Sciatic nerve (tissue), 2 donors: ENCODE measurements at places on chromosomes 12 and 14.

DNA sequence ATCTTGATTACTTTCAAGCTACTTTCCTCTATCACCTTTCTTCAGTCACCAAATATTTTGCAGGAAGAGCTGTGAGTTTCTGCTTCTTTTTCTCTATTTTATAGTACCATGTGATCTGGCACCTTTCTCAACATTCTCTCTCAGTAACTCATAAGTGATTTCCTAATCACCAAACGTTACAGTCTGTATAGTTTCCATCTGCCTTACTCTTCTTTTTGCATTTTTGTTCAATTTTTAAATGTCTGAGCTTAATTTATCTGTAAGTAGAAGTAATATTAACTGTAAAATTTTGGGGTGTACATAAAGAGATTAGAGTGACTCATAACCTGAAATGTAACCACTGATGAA, 422.1 kb upstream of the SYT1 start:
- no peak for DNase-seq

- peak; percentile 94 for DNase-seq
Observed at GRCh38 chr12:57893431-57894353, 47.2 kb upstream of the CTDSP2 start.

DNA sequence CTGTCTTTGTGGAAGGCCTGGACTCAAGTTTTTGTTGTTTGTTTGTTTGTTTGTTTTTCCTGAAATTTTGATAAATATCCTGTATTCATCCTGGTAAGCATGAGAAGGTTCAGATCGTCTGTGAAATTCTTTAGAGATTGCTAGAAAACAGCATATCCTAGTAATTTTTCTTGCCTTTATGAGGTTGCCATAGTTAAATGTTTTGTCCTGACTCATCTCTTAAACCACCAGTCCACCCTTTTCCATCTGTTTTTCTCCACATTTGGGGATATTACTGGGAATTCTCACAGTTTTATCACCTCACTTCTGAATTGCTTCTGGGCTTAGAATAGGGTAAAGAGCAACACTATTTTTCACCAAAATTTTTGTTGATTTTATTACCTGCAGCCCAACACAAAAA, 248.3 kb downstream of the FBXL14 start:
- DNase-seq = no peak

DNA sequence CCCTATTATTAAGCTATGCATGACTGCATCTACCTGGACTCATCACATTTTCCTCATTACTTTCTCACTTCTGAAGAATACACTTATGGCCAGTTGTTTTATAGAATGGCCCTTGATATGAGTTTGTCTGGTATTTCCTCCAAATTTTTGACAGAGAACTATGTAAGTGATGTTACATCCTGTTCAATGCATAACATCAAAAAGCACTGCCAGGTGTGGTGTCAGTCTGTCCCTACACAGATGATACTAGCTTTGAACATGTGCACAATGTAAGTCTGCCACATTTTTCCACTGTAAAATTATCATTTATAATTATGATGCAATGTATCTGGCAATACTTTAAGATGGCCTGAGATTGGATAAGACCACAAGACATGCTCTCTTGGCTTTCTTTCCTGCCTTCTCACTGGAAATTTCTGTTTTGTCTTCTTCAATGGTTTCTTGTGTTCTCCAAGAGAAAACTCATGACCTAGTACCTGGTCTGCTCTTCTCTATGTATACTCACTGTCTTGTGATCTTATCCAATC, 28.3 kb downstream of the HEATR5A start:
- DNase-seq = no peak

- no peak for DNase-seq
Observed at GRCh38 chr12:15532364-15532977, 210.2 kb downstream of the PTPRO start.

- DNase-seq = peak; percentile 34
Observed at GRCh38 chr12:57012600-57013465, 3.5 kb downstream of the TAC3 start.

DNA sequence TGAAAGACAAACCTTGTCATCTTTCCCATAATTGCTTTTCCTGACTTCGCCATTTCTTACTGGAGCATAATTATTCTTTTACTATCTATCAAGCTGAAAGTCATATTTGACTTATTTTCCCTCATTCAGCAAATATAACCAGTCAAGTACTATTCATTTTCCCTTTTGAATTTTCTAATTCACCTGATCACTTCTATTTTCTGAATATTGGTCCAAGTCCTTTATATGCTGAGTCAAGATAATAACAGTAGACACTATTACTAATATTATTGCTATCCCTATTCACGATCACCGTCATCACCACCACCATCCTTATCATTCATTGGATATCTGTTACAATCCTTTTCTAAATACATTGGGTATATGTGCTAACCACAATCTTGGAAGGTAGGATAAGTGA, 728.0 kb downstream of the NOVA1 start:
- no peak for DNase-seq

DNA sequence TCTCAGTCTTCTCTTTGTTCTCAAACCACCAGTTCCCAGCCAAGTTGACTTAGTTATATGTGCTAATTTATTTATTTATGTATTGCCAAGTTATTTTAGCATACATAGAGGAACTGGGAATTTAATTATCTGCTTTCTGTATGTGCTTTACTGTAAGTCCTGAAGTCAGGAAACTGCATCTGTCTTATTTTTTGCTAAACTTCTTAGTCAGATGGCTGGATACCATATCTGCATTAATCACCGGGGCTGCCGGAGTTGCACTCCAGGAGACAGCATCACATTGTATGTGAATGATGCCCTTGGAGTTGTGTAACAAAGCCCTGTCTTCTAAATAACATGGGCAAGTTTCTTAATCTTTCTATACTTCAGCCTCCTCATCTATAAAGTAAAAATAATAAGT, 96.2 kb downstream of the MON2 start:
- DNase-seq = no peak

- peak; percentile 43 for DNase-seq
Observed at GRCh38 chr12:81255456-81255855, 177.6 kb downstream of the ACSS3 start.

DNA sequence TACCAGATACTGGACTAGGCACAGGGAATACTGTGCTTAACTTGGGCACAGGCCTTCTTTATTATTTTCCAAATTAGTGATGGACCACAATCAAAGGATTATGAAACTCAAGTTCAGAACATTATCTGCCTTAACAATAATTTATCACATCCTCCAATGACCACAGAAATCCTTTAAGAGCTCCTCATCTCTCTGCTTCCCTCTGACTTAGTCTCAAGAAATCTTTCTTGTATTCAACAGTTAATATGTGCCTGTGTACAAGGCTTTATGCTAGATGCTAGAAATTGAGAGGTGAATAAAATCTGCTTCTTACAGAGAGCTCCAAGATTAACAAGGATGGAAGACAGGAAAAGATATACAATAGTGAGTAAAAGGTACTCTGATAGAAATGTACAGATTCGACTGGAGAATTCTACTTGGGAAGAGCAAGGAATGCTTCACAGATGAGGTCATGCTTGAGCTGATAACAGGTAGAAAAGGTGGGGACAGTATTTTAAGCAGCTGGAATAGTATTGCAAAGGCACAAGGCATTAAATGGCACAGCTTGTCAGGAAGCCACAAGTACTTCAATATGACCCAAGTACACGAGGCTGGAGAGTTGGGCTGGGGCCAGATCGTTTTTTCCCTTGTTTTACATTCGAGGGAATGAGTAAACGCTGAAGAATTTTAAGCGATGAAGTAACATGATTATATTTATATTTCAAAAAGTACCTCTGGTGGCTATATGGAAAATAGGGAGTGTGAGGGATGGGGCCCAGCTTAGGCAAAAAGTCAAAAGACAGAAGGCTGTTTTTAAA, 55.1 kb upstream of the ARID2 start:
- DNase-seq = peak; percentile 61

- no peak for DNase-seq
Observed at GRCh38 chr12:21925296-21925913, 15.8 kb downstream of the ABCC9 start.

DNA sequence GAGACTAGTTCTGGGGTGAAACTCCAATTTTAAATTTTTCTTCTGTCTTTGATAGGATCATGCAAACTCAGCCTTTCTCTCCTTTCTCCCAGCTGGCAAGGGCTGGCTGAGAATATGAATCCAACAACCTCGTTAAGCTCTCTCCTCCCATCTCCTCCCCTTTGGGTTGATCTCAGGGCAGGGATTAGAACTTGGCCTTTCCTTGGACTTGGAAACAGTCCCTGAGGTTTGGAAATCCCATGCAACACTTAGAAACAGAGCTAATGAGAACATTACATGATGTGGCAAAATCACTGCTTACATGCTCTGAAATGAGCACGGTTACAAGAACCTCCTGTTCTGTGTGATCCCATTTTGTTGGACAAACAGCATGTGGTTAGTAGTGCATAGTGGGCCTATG, 31.6 kb downstream of the ACACB start:
- DNase-seq = peak; percentile 55

DNA sequence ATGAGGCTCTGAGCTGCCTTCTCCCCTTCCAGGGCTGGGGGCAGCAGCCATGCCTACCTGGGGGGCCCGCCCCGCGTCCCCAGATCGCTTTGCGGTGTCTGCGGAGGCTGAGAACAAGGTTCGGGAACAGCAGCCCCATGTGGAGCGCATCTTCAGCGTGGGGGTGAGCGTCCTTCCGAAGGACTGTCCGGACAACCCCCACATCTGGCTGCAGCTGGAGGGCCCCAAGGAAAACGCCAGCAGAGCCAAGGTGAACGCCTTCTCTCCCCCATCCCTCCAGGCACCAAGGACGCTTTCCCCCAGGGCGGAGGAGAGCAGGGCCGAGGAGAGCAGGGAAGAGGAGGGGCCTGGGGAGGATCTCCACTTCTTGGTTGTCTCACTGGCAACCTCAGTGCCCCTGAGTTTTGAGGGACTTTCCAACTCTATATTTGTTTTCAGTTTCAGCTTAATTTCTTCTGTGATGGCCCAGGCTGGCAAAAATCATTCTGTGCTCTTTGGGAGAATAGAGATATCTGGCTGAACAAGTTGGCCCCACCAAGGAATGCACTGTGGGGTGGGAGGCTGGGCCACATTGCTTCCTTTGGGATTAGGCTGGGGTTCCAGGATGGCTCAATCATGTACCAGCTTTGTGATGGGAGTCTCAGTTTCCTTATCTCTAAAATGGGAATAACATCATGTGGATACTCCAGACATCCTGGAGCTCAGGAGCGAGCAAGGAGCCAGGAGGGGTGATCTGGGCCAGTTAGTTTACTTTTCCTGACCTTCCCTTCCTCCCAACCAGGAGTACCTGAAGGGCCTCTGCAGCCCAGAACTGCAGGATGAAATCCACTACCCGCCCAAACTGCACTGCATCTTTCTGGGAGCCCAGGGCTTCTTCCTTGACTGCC, 1.2 kb downstream of the KHNYN start:
- DNase-seq = no peak

DNA sequence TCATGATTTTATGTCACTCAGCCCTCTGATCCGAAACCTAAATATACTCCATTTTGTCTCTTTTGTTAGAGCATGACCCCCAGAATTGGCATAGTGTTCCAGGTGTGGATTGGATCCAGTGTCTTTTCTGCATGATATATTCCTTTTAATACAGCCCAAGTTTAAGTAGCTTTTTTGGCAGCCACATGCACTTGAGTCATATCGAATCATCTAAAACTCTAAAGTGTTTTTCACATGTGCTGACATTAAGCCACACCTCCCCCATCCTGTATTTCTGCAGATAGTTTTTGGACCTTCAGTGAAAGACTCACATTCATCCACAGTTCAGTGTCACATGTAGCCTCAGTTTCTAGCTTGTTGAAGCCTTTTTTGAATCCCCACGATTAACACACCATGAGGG, 30.6 kb downstream of the BORCS5 start:
- no peak for DNase-seq

DNA sequence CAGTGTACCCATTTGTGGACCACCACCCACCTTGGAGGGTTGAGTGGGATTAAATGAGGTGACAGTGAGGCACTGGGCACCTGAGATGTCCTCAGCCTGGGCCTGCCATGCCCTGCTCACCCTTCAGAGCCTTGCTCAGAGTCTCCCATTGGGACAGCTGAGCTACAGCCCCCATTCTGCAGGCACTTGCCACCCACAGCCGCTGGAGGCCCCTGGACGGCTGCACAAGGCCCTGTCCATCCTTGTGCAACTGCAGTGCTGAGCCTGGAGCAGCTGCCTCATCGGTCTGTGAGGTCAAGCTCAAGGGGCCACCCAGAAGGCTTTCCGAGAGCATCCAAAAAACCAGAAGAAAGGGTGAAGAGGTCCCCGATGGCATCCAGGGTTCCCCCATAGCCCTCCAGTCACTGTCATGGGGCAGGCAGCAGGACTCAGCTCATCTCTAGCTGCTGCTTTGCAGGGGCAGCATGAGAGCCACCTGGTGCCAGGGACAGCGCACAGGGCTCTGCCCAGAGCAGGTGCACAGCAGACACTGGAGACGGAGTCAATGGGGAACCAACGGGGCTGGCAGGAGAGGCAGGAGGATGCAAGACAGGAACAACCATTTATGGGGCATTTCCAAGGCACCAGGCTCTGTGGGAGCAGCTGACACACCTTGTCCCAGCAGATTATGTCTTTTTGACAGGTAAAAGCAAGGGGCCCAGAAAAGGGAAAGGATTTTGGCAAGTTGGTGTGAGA, 84.6 kb downstream of the ARL6IP4 start:
- DNase-seq = no peak

- no peak for DNase-seq
Observed at GRCh38 chr14:102196039-102196901, 56.6 kb downstream of the WDR20 start.

DNA sequence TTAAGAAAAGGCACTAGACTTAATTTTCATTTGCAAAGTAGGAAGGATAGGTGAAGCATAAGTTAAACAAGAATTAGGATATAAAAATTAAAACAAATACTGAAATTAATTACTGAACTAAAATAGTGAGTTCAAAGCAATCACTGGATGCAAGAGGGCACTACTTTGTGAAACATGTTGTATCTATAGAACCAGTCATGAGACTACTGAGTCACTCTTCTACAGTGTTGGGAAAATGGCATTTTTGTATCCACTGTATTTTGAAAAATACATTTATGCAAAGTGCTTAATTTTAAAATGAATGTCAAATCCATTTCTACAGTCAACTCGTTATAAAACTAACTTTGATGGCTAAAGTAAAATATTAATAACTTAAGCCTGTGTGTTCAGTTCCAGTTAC, 47.9 kb downstream of the SEL1L start:
- no peak for DNase-seq

GRCh38 chr14:104930526-104931303, 6.0 kb downstream of the PLD4 start:
- peak; percentile 39 for DNase-seq

- DNase-seq = peak; percentile 54
Observed at GRCh38 chr14:23130871-23131270, 11.8 kb upstream of the CEBPE start.

- DNase-seq = no peak
Observed at GRCh38 chr12:84046859-84047258, 865.7 kb downstream of the SLC6A15 start.

GRCh38 chr14:52112336-52113018, 43.6 kb upstream of the NID2 start:
- no peak for DNase-seq

- no peak for DNase-seq
Observed at GRCh38 chr14:88823968-88824313, 510 bp upstream of the TTC8 start.

- peak; percentile 19 for DNase-seq
Observed at GRCh38 chr14:105931808-105932483, 405.6 kb downstream of the TMEM121 start.

GRCh38 chr12:28178775-28179174, 11.5 kb upstream of the CCDC91 start:
- DNase-seq = no peak

GRCh38 chr12:118356809-118357256, 15.9 kb downstream of the TAOK3 start:
- DNase-seq = no peak

GRCh38 chr12:128709660-128710059, 114.1 kb downstream of the SLC15A4 start:
- DNase-seq = no peak

- no peak for DNase-seq
Observed at GRCh38 chr12:130742716-130743115, 26.6 kb upstream of the RIMBP2 start.
